ENCODE measurements at places on chromosomes 3 and 15.

GRCh38 chr3:180036092-180036670 lies 556 bp downstream of the PEX5L start:
- no peak for DNase-seq

- DNase-seq: no peak
These were observed 212.2 kb upstream of the LRRN1 start for GRCh38 chr3:3586843-3587646.

DNA sequence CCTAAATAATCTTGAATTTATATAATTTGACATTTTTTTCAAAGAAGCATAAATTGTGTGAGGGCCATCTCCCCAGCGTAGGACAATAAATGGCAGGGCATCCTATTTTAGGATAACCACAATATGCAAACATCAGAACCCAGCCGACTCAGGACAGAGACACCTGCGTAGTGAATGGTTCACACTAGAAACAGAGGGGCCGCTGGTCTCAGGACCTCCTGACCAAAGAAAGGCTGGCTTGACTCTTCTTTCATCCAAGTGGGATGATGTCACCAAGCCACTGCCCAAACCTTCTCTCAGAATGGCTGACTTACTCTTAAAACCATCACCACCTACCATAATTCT lies 162.1 kb downstream of the FOXP1 start:
- no peak for DNase-seq

DNA sequence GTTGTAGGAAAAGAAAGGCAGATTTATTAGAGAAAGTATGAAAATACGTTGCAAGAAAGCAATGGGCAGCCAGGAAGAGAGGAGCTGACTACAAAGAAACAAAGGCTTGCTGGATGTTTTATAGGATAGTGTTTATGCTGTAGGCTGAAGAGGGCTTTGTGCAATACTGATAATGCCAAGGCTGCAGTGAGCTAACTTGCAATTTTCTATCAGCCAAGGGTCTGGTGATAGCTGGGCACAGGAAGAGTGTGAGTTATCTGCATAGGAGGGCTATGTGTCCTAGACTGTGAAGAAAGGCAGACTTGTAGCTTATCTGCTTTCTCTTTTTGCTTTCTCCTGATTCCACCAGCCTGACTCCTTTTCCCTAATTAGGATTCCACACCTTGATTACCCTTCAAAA lies 51.3 kb upstream of the OSBPL11 start:
- DNase-seq: no peak

DNA sequence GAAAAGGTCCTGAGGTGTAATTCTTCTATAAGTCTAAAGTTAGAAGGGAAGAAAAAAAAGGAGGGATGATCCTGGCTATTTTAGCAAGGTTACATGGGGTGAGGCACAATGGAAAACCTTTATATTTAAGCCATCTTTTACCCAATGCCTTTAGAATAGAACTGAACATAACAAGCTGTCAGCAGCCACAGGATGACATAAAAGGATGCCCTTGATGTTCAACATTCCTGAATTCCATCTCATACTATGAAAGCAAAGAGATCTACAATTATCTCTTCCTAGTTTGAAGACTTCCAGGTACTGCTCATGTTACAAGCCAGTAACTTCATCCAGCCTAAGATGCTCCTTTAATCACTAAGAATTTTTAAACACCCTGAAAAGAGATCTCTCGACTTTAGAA lies 26.9 kb downstream of the NEK10 start:
- DNase-seq: no peak

DNA sequence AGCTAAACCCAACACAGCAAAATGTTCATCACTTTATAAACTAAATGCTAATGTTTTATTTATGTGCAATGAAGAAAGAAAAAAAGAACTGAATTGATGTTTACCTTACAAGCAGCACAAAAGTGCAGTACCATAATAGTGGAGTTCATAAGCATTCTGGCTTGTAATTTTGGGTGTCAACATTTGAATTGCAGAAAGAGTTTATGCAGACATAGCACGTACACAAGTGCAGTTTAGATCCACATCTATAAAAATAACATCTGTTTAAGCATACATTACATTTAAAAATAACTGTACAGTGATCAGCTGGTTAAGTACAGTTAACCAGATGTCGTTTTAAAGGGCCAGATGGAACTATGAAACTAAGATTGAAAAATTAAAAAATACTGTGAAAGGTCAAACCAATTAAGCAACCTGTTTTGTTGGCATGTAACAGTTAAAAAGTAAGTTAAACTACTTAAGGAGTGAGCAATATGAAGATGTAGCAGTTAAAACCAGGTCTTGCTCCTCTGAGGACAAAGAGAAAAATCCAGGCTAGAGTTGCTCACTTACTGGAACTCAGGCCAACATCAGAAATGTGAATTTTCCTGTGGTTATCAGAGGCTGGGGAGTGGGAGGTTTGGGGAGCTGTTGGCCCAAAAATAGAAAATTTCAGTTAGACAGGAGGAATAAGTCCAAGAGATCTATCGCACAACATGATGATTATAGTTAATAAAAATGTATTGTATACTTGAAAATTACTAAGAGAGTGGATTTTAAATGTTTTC lies 204.9 kb upstream of the MDFIC2 start:
- DNase-seq: no peak

GRCh38 chr15:42149493-42150218 lies 6.8 kb downstream of the PLA2G4F start:
- DNase-seq: no peak

DNA sequence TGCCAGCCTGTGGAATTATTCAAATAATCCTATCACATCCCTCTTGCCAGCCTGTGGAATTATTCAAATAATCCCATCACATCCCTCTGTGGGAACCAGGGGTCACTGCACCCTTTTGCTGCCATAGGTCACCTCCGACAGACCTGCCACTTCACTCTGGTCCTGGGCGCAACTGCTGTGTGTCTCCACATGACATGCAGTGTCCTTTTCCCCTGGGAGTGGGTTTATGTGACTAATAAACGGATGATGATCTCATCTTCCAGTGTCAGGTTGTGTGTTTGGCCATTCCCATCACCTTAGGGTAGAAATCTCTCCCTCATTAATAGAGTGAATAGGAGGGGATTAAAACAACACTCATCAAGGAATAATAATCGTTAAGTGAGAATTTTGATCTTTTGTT lies 603.6 kb upstream of the NR2F2 start:
- no peak for DNase-seq

DNA sequence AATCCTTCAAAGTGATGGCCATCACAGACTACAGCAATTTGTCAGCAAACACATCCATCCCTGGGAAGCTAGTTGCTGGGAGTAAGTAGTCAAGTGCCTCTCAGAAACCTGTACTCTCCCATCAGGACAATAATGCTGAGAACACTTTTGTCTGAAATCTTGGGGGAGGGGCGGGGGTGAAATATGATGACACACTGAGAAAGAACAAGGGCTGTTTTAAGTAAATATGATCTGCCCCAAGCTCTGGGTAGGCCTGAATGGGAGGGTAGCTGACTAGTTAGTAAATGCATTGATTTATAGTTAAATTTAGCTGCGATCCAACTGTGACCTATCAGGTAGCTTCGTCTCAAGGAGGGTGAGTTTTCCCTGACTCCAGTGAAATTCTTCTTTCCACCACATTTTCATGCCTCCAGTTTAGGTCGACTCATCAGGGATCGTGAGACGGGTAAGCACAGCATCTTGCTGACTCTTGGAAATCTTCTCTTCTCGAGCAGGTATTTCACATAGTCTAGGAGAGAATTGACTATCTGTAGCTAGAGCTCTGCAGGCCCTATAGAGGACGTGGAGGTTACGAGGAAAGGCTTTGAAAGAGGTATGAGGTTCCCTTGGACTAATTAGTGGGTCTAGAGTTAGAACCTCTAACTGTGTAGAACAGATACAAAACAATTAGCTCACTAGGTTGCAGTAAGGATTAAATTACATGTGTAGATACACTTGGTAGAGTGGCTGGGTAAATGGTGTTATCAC lies 213.4 kb upstream of the SLC2A2 start:
- no peak for DNase-seq

All from activated CD8-positive, alpha-beta memory T cell treated with anti-CD3 and anti-CD28 coated beads for 1 hour (primary cell).